T-helper 2 cell treated with Interferon-gamma antibody and Interleukin-4, amounts not matched to agents 5 μg/mL and 100 μg/mL, for 36 hours (primary cell): ENCODE measurements at places on chromosomes 1 and 21.

DNA sequence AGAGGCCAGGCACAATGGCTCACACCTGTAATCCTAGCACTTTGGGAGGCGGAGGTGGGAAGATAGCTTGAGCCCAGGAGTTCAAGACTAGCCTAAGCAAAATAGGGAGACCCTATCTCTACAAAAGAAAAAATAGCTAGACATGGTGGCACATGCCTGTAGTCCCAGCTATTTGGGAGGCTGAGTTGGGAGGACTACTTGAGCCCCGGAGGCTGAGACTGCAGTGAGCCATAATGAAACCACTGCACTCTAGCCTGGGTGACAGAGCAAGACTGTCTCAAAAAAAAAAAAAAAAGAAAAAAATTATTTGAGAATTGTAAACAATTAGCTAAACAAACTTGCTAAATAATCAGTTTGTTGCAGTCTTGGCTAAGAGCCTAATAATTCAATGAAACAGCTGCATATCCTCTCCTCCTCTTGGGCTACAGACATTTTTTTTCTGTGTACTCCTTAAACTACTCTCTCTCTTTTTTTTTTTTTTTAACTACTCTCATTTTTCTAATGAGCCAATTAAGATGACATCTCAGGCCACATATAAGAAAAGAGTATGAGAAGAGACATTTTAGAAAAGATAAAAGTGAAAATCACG, 10.5 kb upstream of the DNAJB4 start:
- no peak for DNase-seq

GRCh38 chr1:7284839-7285435, 486.2 kb upstream of the VAMP3 start:
- DNase-seq = no peak

DNA sequence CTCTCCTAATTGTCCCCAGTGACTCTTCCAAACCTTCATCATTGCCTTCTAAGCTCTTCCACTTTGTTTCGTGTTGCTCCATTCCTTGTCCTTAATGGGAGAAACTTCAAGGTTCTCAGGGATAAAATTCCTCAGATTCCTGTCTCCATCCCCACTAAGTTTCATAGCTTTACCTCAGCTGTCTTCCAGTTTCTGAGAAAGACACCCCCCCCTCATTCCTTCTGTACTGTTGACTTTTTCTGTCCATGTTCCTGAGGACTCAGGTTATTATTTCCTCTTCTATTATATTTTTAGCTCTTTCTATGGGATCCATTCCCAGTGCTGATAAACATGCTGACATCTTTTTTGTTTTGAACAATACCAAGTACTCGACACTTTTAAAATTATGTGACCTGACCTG, 215.3 kb upstream of the PTGFR start:
- no peak for DNase-seq

DNA sequence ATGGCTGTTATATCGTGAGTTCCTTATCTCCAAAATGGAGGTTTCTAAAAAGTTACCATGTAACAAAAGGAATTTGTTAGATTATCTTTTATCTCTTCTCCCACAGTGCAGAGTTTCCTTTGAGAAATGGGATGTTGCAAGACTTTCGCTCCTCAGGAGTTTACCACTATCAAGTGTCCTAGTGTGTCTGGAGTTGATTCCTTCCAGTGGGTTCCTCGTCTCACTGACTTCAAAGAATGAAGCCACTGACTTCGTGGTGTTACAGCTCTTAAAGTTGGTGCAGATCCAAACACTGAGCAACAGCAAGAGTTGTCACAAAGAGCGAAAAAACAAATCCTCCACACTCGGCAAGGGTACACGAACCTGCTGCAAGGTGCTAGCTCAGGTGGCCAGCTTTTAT, 37.0 kb downstream of the SPAG17 start:
- no peak for DNase-seq

DNA sequence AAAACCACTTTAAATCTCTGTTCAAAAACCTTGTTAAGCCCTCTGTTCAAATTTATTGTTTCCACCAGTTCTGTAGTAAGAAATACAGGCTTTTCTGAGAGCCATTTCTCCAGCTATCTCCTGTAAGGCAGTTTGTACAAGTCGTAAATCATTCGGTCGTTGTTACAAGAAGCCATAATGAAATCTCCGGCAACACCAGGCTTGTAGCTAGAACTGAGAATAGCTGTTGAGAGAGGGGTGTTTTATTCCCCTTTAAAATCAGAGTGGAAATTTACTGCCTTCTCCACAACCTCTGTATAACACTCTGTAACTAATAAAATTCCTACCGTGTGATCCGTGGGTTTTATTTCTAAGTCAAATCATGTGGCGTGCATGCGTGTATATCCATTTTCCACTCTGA, 335.8 kb upstream of the KAZN start:
- DNase-seq = no peak

- DNase-seq = no peak
Measured at GRCh38 chr1:63774617-63775417, 1.0 kb downstream of the ROR1 start.

- peak; percentile 47 for DNase-seq
Measured at GRCh38 chr1:200628223-200628881, 7.8 kb upstream of the KIF14 start.

- DNase-seq = no peak
Measured at GRCh38 chr1:153733970-153734369, 6.1 kb downstream of the INTS3 start.

- DNase-seq = no peak
Measured at GRCh38 chr1:243715285-243715684, 134.8 kb downstream of the AKT3 start.

DNA sequence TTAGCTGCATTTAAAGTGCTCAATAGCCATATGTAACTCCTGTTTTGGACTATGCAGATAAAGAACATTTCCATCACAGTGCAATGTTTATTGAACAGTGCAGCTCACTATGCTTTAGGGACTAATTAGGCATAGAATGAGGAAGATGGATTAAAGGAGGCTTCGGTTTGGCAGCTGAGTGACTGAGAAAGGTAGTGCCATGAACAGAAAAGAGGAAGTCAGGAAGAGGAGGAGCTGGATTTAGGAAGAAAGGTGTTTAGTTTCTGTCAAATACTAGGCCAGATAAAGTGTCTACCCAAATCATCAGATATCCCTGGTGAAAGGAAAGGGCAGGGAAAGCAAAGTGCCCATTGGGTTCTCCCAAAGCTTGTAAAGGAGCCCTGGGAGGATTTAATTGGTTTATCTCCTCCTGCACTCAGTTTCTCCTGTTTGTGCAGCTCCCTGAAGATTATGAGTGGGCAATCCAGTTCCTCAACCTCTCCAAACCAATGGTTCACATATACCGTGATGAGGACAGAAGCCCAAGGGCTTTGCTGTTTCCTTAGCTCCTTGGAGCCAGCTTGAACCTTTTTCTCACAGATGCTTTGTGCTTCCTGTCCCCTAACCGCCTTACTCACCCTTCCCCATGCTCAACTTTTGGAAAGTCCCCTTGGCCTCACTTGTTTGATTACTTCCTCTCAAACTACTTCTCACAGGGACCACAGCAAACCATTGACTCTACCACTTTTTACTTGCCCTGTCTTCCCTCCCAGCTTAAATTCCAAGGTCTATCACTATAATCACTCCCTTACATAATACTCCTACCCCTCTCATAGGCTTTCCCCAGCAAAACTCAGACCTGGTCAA, 3.5 kb upstream of the RAP1A start:
- DNase-seq = peak; percentile 67

- DNase-seq = no peak
Measured at GRCh38 chr1:104018922-104019674, 269.4 kb downstream of the AMY1C start.

- DNase-seq = no peak
Measured at GRCh38 chr1:24139841-24140425, 3.0 kb downstream of the IL22RA1 start.

- no peak for DNase-seq
Measured at GRCh38 chr1:28925350-28925891, 11.1 kb downstream of the EPB41 start.

- no peak for DNase-seq
Measured at GRCh38 chr1:10903821-10904220, 107.4 kb upstream of the CASZ1 start.

DNA sequence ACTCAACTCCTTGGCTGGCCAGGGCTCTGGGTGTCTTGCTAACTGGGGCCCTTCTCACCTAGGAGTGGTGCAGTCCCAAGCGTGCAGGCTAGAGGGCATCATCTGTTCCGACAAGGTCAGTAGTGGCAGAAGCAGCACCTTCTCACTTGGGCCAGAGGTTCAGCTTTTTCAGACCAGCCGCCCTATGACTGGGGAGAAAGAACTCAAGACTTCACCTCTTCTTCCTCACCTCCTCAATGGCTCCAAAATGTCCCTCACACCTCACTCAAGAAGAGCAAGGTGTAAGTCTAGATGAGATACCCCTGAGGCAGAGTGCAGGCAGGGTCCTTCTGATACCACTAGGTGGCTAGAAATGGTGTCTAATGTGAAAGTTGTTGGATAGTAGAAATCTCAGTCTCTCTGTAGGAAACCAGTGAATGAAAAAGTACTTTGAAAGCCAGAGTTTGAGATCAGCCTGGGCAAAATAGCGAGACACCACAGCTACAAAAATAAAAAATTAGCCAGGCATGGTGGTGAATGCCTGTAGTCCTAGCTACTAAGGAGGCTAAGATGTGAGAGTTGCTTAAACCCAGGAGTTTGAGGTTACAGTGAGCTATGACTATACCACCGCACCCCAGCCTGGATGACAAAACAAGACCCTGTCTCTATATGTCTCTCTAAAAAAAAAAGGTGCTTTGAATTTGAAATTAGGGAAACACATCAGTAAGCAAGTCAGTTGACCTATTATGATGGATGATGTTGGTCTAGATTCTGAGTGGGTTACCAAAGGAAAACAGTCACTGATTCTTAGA, 8.6 kb upstream of the IL20 start:
- no peak for DNase-seq

DNA sequence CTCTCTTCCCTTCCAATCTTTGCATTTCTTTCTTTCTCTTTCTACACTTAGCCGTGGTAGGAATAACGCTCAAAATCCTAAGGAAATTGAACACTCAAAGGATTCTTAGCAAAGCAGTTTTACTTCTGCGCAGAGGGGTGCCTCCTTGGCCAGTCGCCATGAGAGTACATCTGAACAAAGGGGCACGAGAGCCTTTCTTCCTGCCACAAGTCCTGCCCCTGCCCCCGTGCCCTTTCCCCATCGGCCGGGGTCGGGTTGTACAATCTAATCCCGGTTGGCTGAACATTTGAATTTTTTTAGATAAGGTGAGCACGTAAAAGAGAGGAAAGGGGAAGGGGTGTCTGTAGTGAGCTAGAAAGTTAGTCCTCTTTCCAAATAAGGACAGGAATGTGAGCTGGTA, 28.6 kb upstream of the COL6A1 start:
- DNase-seq = no peak

- peak; percentile 57 for DNase-seq
Measured at GRCh38 chr1:100459358-100460114, 78.4 kb upstream of the GPR88 start.
